ENCODE measurements at places on chromosomes 7 and 10.

- peak; percentile 79 for DNase-seq
Observed at GRCh38 chr7:106947244-106947728, 82.2 kb downstream of the PIK3CG start.

DNA sequence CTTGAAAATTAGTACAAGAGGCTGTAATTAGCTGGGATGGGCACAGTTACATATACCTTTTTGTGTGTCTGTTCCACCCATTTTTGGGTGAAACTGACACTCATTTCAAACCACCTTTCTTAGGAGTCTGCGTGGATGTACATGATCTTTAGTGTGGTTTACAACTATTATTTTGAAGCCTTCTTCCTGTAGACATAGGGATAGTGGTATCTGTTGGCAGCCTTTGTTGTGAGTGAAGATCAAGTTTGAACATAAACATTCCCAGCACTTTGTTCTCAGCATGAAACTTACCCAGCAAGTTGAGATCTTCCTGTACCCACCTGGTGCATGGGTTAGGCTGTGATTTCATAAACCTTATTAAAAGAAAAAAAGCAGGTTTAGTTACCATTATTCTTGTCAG is 2.0 kb downstream of the BAG3 start:
- DNase-seq: no peak

DNA sequence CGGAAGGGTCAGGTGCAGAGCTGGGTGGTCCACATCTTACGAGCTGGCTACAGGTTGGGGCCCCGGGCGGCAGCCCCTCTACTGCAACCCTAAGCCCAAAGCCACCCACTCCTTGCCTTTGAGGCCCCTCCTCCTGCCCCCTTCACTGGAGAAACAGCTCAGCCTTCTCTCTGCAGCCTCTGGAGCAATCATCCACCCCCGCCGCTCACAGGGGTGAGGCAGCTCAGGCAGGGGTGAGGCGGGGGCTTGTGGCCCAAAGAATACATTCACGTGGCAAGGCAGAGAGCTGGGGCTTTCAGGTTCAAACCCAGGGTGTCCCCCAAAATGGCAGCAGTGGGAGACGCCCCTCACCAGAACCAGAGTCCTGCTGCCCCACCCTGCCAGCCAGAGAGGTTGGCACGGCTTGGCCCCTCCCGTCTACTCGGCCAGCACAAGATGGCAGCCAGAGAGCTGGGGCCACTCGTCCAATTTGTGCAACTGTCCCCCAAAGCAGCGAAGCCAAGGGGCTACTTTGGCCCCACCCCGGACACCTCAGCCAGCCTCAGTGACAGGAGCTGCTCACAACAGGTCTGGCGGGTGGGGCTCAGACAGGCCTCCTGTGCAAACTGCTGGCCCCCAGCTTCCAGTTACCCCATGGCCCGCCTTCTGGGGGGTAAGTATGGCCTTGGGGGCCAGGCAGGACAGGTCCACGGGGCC is 7.2 kb downstream of the GNB2 start:
- DNase-seq: peak; percentile 78

GRCh38 chr7:151444632-151445031 is 4.7 kb upstream of the CRYGN start:
- no peak for DNase-seq

- no peak for DNase-seq
Observed at GRCh38 chr10:69780077-69780476, 21.6 kb upstream of the COL13A1 start.
